ENCODE measurements at places on chromosomes 16 and 17. TPM values are rescaled to one million over a fixed set of nuclear protein-coding genes. Genes with fewer than 3 reads are reported as not detected.

The GTF3C1 gene
- 77.5 TPM for total RNA-seq

The GAS7 gene
- total RNA-seq: 51.8 TPM

The ABCA9 gene
- total RNA-seq: 68.3 TPM

The SPN gene
- total RNA-seq: 3.3 TPM

The NFE2L1 gene
- total RNA-seq: 94.2 TPM

The GAST gene
- not detected for total RNA-seq

The TTYH2 gene
- 25.0 TPM for total RNA-seq

The CDH13 gene
- total RNA-seq: 76.5 TPM

The TLCD1 gene
- 5.1 TPM for total RNA-seq

GRCh38 chr17:40307001-40307730 lies 1.8 kb upstream of the RARA start:
- DNase-seq: no peak
- H3K36me3 ChIP-seq: no peaks in the 10 kb centered on the region
- no peak overlapping the region for H3K4me3 ChIP-seq
- no peaks in the 10 kb centered on the region for H3K27me3 ChIP-seq
- H3K4me1 ChIP-seq: peaks cover 75% of the 10 kb centered on the region
- peak overlapping the region; percentile 94 for H3K27ac ChIP-seq

GRCh38 chr16:88346680-88347505 lies 35.9 kb upstream of the ZNF469 start:
- no peaks in the 10 kb centered on the region for H3K36me3 ChIP-seq
- no peak for DNase-seq
- H3K4me1 ChIP-seq: peaks cover 3% of the 10 kb centered on the region

DNA sequence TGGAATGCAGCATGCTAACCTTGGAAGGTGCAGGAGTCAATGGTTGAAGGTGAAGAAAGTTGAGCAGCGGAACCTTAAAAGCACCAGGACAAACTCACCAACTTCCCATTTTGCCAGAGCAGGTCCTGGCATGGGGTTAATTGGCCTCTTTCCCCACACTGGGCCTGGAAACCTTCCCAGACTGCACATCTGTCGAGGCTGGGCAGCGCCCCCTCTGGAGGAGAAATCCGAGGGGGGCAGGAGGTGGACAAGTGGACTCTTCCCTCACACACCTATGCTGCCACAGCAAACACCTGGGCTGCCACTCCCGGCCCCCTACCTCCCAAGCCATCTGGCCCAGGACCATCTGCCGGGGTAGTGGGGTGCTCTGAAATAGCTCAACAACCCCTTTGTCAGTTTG lies 232.4 kb downstream of the CBLN1 start:
- no peak overlapping the region for H3K27ac ChIP-seq
- H3K27me3 ChIP-seq: no peaks in the 10 kb centered on the region
- H3K4me3 ChIP-seq: no peak overlapping the region
- H3K4me1 ChIP-seq: peaks cover 2% of the 10 kb centered on the region
- DNase-seq: no peak

- peak overlapping the region; percentile 87 for H3K27ac ChIP-seq
- no peaks in the 10 kb centered on the region for H3K27me3 ChIP-seq
- peaks cover 88% of the 10 kb centered on the region for H3K4me1 ChIP-seq
- H3K36me3 ChIP-seq: peaks cover 76% of the 10 kb centered on the region
- no peak overlapping the region for H3K4me3 ChIP-seq
These were observed 5.4 kb downstream of the WBP2 start for GRCh38 chr17:75849724-75850123.

GRCh38 chr16:11355862-11356261 lies 10.6 kb downstream of the RMI2 start:
- H3K4me1 ChIP-seq: no peaks in the 10 kb centered on the region
- no peaks in the 10 kb centered on the region for H3K27me3 ChIP-seq
- no peak for DNase-seq
- no peak overlapping the region for H3K4me3 ChIP-seq
- no peak overlapping the region for H3K27ac ChIP-seq

DNA sequence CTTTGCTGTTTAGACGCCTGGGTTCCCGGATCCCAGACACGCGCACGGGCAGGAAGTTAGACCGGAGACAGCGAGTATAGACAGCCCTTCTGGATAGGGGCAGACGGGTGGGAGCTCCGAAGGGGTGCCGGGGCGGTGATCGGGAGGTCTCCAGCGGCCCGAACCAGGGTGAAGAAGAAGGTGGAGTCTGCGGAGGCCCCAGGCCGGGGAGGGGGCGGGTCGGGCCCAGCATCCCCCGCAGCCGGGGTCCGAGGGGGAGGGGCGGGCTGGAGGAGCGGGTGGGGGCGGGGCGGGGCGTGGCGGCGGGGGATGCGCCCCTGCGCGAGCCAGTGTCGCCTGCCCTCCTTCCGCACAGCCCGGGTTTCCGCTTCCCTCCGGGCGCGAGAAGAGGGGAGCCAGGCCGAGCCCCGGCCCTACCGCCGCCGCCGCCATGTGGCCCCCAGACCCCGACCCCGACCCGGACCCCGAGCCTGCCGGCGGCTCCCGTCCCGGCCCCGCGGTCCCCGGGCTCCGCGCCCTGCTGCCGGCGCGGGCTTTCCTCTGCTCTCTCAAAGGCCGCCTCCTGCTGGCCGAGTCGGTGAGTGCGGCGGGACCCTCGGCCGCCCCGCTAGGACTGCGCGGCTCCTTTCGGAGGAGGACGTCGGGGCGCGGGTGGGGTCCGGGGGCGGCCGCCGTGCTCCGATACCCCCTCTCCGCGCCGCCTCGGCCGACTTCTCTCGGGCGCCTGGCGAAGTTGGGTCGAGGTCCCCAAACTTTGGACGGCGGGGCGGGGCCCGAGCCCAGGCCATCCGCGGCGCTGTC lies at the start of gene CMTM3:
TSS of gene CMTM3 (plus strand) at position 329 of the 801 bp plus-strand sequence. CDS start at position 431, 102 bp downstream.
- peaks cover 43% of the 10 kb centered on the region for H3K4me1 ChIP-seq
- H3K36me3 ChIP-seq: peaks cover 14% of the 10 kb centered on the region
- H3K27ac ChIP-seq: peak within 1 kb of the TSS; percentile 85
- peak; percentile 85 for DNase-seq
- H3K27me3 ChIP-seq: no peaks in the 10 kb centered on the region

- no peak overlapping the region for H3K4me3 ChIP-seq
- H3K4me1 ChIP-seq: peaks cover 3% of the 10 kb centered on the region
- H3K36me3 ChIP-seq: peaks cover 59% of the 10 kb centered on the region
- no peak for DNase-seq
- H3K27ac ChIP-seq: no peak overlapping the region
- H3K27me3 ChIP-seq: no peaks in the 10 kb centered on the region
These were observed 66.5 kb downstream of the MGAT5B start for GRCh38 chr17:76934561-76935320.

DNA sequence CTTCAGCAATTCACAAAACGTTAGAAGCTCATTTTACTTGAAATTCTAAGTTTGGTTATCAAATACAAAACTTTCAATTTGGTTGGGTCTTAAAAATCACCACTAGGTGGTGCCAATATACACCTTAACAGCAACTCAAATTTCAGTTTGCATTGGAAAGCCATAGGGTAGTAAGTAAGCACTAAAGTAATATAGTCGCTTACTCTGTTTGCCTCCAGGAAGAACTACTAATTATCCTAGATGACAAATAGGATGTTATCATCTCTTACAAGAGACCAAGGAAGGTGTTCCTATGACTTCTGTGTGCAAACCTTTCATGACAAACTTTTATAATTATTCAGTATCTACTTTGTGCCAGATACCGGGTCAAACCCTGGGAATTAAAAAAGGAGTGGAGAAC lies 93.3 kb downstream of the MYO1D start:
- H3K4me1 ChIP-seq: no peaks in the 10 kb centered on the region
- no peaks in the 10 kb centered on the region for H3K27me3 ChIP-seq

DNA sequence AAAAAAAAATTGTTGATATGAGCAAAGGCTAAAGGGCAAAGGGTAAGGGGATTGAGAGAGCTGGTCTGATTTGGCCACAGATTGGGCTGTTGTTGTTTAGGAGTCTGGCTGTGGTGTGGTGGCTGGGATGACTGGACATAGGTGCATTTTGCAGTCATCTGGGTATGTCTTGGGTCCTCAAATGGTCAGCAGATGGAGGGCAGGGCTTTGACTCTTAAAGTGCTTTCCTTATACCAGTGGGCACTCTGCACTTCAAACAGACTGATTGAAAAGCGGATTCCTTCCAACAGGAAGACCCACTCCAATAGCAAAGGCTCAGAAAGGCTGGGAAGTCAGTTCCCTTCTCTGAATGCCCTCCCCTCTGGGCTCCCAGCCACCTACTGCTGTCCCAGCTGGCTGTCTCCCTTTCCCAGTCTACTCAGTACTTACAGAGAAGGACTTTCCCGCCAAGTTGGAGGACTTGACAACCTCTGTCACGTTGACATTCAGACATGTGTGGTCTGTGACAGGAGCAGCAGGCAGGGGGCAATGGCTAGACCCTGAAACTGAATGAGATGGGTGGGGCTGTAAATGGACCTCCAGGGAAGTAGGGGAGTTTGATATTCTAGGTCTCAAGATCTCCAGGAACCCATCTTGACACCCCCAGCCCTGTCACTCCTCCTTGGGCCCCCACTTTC lies 19.6 kb upstream of the MFSD6L start:
- no peaks in the 10 kb centered on the region for H3K36me3 ChIP-seq
- no peak for DNase-seq
- H3K4me3 ChIP-seq: no peak overlapping the region
- no peak overlapping the region for H3K27ac ChIP-seq
- no peaks in the 10 kb centered on the region for H3K4me1 ChIP-seq
- H3K27me3 ChIP-seq: no peaks in the 10 kb centered on the region

- no peaks in the 10 kb centered on the region for H3K36me3 ChIP-seq
- no peak for DNase-seq
- peaks cover 17% of the 10 kb centered on the region for H3K4me1 ChIP-seq
- H3K27me3 ChIP-seq: no peaks in the 10 kb centered on the region
- H3K27ac ChIP-seq: no peak overlapping the region
These were observed 1.0 kb downstream of the TOP2A start for GRCh38 chr17:40416671-40417070.

GRCh38 chr16:27776556-27777225 lies 226.7 kb downstream of the KATNIP start:
- H3K4me1 ChIP-seq: peaks cover 68% of the 10 kb centered on the region
- no peak overlapping the region for H3K4me3 ChIP-seq
- H3K27ac ChIP-seq: no peak overlapping the region
- H3K27me3 ChIP-seq: no peaks in the 10 kb centered on the region

DNA sequence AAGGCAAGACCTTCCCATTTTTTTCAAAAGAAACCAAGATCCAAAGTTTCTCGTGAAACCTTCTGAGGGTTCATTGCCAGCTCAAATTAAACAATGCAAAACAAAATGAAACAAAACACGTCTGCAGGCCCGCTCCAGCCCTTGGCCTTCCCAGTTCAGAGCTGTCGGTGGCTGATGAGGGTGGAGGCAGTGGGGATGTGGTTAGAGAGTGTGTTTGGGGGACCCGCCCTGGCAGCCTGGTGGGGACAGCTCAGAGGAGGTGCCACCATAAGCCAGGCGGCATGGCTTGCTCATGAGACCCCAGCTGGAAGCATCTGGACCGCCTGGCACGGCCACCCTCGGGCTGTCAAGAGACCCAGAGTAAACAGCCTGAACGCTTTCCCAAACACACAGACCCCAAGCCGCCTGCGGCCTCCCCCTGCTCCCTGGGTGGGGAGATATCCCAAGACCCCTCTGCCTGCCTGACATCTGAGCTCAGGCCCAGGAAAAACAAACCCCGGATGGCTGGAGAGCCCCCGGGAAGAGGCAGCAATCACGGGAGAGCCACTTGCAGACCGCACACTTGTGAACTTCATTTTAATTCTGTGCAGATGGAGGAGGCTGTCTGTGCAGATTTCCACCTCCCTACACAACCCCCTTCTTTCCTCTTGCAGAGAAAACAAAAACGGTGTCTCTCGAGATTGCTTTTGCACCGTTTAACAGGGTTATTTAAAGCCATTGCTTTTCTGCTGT lies 35.4 kb upstream of the LITAF start:
- H3K36me3 ChIP-seq: no peaks in the 10 kb centered on the region
- no peaks in the 10 kb centered on the region for H3K27me3 ChIP-seq
- no peak for DNase-seq
- no peak overlapping the region for H3K4me3 ChIP-seq

DNA sequence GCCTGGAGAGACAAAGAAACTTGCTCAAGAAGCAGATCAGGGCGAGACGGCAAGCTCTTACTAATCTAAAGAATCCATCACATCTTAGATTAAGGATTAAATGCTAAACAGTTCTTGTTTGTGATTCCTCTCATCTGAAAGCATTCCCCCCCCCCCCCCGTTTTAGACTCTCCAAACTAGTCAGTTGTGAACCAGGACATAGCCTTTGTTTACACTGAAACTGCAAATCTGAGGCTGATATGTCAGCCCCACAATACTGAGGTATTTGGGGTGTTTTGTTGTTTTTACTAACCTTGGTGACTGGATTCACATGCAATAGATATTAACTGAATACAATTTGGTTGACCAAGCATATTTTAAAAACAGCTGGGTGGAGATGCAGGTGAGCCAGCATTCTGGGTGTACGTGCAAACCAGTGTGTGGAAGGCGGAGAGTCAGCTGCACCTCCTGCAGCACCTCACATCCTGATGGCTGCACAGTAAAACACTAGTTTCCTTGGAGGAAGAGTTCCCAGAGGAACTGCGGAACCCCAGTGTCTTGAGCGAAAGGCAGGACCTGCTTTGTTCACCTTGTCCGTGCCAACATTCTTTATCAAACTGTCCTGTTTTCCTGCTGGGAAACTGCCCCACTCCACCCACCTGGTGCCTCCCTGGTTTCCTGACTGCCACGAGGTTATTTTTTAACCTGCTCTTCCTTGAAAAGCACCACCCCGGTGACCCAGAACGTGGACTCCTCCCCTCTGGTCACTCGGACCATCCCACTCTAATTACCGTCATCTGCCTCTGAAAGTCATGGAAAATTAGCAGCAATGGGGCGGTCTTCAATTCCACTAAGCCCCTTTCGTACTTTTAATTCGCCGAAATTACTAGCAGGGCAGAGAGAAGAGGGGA lies 1.2 kb upstream of the YPEL2 start:
- no peak for DNase-seq
- H3K4me1 ChIP-seq: peaks cover 20% of the 10 kb centered on the region
- H3K27ac ChIP-seq: peak overlapping the region; percentile 64

DNA sequence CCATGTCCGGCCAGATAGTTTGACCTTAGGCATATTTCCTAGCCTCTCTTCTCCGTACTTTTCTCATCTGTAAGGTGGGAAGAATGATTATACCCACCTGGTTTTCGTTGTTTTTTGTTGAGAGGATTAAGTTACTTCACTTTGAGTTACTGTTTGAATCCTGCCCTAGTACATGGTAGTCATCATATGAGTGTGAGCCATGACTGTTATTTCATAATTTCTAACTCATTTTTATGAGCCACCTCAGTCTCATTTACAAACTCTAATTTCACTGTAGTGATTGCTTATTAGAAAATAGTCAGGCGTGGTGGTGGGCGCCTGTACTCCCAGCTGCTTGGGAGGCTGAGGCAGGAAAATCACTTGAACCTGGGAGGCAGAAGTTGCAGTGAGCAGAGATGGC lies 45.1 kb downstream of the YPEL2 start:
- no peaks in the 10 kb centered on the region for H3K36me3 ChIP-seq
- H3K4me3 ChIP-seq: no peak overlapping the region
- no peaks in the 10 kb centered on the region for H3K27me3 ChIP-seq
- H3K4me1 ChIP-seq: peaks cover 37% of the 10 kb centered on the region
- H3K27ac ChIP-seq: no peak overlapping the region

GRCh38 chr17:77311371-77311981 lies 170.7 kb downstream of the SEC14L1 start:
- DNase-seq: no peak
- no peak overlapping the region for H3K4me3 ChIP-seq
- H3K4me1 ChIP-seq: peaks cover 35% of the 10 kb centered on the region
- H3K36me3 ChIP-seq: no peaks in the 10 kb centered on the region
- H3K27me3 ChIP-seq: no peaks in the 10 kb centered on the region
- H3K27ac ChIP-seq: no peak overlapping the region
